ENCODE measurements at places on chromosomes 3 and 15.

GRCh38 chr15:66419471-66419870 is 32.8 kb downstream of the MAP2K1 start:
- no peak for DNase-seq

GRCh38 chr15:63983061-63983711 is 63.1 kb downstream of the DAPK2 start:
- no peak for DNase-seq

DNA sequence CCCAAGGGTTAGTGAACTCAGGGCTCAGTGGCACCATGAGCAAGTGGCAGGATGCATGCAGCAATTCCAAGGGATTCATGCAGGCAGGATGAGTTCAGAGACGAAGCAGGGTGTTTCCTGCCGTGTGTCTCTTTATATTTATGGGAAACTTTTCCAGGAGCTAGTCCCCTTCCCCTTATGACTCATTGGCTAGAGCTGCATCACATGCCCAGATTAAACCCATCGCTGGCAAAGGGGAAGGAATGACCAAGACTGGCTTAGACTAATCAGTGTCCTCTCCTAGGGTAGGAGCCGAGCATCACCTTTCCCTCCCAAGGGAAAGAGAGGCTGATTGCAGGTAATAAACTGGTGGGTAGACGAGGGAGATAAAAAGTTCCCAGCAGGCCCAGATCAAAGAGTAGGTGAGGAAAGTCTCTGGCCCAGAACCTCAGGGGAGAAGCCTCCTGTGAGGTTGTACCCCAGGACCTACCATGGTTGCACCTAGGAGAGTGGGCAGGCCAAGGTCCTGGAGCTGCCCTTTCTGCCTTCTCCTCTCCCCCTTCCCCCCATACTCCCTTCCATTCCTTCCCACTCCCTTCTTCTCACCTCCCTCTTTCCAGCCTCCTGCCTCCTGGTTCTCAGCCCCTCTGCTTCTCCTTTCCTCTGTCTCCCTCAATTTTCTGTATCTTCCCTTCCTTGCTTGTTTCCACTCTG is 67.8 kb upstream of the ITGA11 start:
- DNase-seq: no peak

- DNase-seq: no peak
These were observed 283.7 kb upstream of the ICE2 start for GRCh38 chr15:60762638-60763037.

- no peak for DNase-seq
These were observed 108.4 kb upstream of the ZNF385D start for GRCh38 chr3:21859124-21860081.

DNA sequence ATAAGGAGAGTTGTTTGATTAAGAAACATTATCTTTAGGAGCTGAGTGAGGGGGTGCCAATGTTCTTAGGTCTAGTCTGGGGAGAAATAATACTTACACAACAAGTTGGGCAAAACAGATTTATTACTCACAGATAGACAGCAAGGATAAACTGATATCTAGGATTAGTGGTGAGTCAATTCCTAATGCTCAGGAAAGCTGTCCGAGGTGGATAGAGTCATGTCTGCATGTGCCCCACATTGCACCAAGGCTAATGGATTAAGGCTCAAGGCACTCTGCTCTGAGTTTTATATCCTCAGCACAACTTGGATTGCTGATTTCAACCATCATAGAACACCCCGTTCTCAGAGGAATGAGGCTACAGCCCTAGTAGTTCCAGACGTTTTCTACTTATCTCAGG is 1042.3 kb downstream of the OTOL1 start:
- no peak for DNase-seq

DNA sequence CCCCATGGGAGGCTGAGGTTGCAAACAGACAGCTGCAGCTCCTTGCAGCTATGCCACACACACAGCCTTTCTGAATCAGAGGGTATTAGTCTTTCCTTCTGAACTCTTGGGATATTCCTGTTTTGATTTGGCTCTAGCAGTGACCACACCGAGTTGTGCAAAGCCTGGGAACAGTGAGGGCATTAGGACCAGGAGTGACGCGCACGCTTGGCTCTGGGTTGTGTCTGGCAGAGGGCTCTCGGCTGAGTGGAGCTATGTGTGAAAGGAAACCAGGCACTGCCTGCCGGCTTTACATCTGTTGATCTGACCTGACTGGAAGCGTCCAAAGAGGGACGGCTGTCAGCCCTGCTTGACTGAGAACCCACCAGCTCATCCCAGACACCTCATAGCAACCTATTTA is at the start of gene GALNT15:
Gene GALNT15 (plus strand): TSS at position 292 of the 400 bp plus-strand sequence. CDS start 472 bp downstream, outside the sequence.
- peak; percentile 28 for DNase-seq

DNA sequence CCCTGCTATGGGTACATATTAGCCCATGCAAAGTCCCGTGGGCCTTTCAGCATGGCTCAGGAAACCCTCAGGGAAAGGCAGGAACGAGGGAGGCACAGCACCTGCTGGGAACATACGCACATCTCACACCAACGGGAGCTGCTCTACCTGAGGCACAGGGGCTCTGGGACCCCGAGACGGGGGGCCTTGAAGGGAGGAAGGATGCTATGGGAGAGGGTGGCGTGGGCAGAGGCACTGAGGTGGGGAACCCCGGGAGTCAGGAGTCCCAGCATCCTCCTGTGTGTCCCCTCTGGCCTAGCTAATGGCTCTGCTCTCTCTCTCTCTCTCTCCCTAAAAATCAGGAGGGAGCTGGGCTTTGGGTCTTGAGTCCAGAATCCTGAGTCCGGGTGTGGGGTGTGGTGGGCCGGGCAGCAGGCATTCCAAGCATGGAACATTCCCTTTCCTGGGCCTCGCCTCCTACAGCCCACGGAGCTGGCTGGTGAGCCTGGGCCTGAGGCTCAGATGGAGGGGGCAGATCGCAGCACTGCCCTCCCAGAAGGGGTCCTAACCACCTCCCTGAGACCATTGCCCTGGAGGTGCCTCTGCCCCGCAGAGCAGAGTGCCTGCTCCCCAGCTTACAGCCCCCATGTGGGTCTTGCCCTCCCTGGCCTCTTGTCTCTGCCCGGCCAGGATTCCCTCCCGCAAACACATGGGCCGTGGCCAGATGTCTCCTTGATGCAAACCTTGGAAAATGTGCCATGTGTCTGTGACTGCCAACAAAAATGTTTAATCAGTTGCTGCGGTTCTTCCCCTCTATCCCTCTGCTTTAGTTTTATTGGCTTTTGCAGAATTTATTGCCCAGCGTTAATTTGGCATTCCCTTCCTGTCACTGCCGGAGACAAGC is 101.6 kb downstream of the TMEM266 start:
- no peak for DNase-seq

- no peak for DNase-seq
These were observed at the start of gene WNT7A for GRCh38 chr3:13879946-13880810. Gene WNT7A (minus strand): TSS chr3:13880071. CDS start chr3:13879816, 255 bp downstream.

GRCh38 chr3:119469418-119470189 is 841 bp downstream of the POGLUT1 start:
- DNase-seq: peak; percentile 57

GRCh38 chr3:33881156-33882064 is 83.0 kb downstream of the PDCD6IP start:
- no peak for DNase-seq
